Myometrial cell (primary cell): ENCODE measurements at places on chromosomes 1 and 21. TPM values are rescaled to one million over a fixed set of nuclear protein-coding genes. Genes with fewer than 3 reads are reported as not detected.

The OR6K3 gene
- total RNA-seq = not detected in 2 replicates

The TFF2 gene
- not detected in 2 replicates for total RNA-seq

The PEAR1 gene
- 14.7 and 17.9 TPM in 2 replicates for total RNA-seq

The FCRL5 gene
- not detected in 2 replicates for total RNA-seq

The LEFTY2 gene
- total RNA-seq = not detected in 2 replicates

The PDZK1IP1 gene
- total RNA-seq = not detected in 2 replicates

The TXNIP gene
- total RNA-seq = 197 and 207 TPM in 2 replicates

The ZMPSTE24 gene
- total RNA-seq = 44.1 and 52.1 TPM in 2 replicates

The GREM2 gene
- not detected in 2 replicates for total RNA-seq

The FCRL3 gene
- not detected in 2 replicates for total RNA-seq

The FHL3 gene
- total RNA-seq = 55.3 and 59.4 TPM in 2 replicates

The STUM gene
- total RNA-seq = not detected in 2 replicates

The ARHGEF11 gene
- total RNA-seq = 14.4 and 26.8 TPM in 2 replicates

The CACNA1E gene
- total RNA-seq = not detected in 2 replicates

The LHX8 gene
- not detected in 2 replicates for total RNA-seq

The GPR52 gene
- not detected in 2 replicates for total RNA-seq

The C1QTNF12 gene
- total RNA-seq = 1.1 TPM in 1 of 2 replicates, not detected in the other

The KIF14 gene
- 8.6 and 12.6 TPM in 2 replicates for total RNA-seq

The BNIPL gene
- total RNA-seq = not detected in 2 replicates

The SYT2 gene
- total RNA-seq = not detected in 2 replicates

The C1orf226 gene
- total RNA-seq = 1.2 and 3.4 TPM in 2 replicates

The EDEM3 gene
- 25.9 and 31.7 TPM in 2 replicates for total RNA-seq

The MYOG gene
- total RNA-seq = not detected in 2 replicates

The UBL4B gene
- not detected in 2 replicates for total RNA-seq

The TRIM63 gene
- total RNA-seq = not detected in 2 replicates

The FCRL1 gene
- total RNA-seq = not detected in 2 replicates

The DYNLT4 gene
- not detected in 2 replicates for total RNA-seq

The GSTM5 gene
- total RNA-seq = 2.9 and 8.5 TPM in 2 replicates

The RUNX1 gene
- 7.2 and 10.6 TPM in 2 replicates for total RNA-seq

The CYP4Z1 gene
- not detected in 2 replicates for total RNA-seq

The IRF6 gene
- 0.18 TPM in 1 of 2 replicates, not detected in the other for total RNA-seq

The UBE2G2 gene
- total RNA-seq = 22.3 and 22.5 TPM in 2 replicates

The TNFSF18 gene
- total RNA-seq = 0.86 and 1.9 TPM in 2 replicates

The GSTM1 gene
- total RNA-seq = 31.0 and 32.3 TPM in 2 replicates

The KCNJ9 gene
- total RNA-seq = 0.71 TPM in 1 of 2 replicates, not detected in the other

The LENEP gene
- not detected in 2 replicates for total RNA-seq

The CLIC6 gene
- not detected in 2 replicates for total RNA-seq

The CD1D gene
- 2.1 and 2.3 TPM in 2 replicates for total RNA-seq

The BSND gene
- not detected in 2 replicates for total RNA-seq

The PLD5 gene
- total RNA-seq = not detected in 2 replicates

The GFI1 gene
- total RNA-seq = 0.18 TPM in 1 of 2 replicates, not detected in the other

The BRDT gene
- not detected in 2 replicates for total RNA-seq

The DESI2 gene
- total RNA-seq = 38.1 and 49.6 TPM in 2 replicates

The IL20 gene
- total RNA-seq = not detected in 2 replicates

The THEMIS2 gene
- total RNA-seq = 25.7 and 25.9 TPM in 2 replicates

The USH2A gene
- total RNA-seq = not detected in 2 replicates

The LAX1 gene
- total RNA-seq = not detected in 2 replicates

The DRAXIN gene
- total RNA-seq = not detected in 2 replicates

The FTCD gene
- total RNA-seq = not detected in 2 replicates

The ZNF670 gene
- total RNA-seq = 1.2 and 2.8 TPM in 2 replicates

The CD46 gene
- 101 and 140 TPM in 2 replicates for total RNA-seq

The KRTAP11-1 gene
- total RNA-seq = not detected in 2 replicates

The RGS13 gene
- not detected in 2 replicates for total RNA-seq

The FAAH gene
- 0.29 and 0.89 TPM in 2 replicates for total RNA-seq

The CACHD1 gene
- 2.1 and 2.6 TPM in 2 replicates for total RNA-seq

The S100PBP gene
- 17.0 and 25.3 TPM in 2 replicates for total RNA-seq
